Posterior vena cava (tissue), 2 donors: ENCODE measurements at places on chromosomes 1 and 21. TPM values are rescaled to one million over a fixed set of nuclear protein-coding genes. Genes with fewer than 3 reads are reported as not detected.

The TMPRSS2 gene
- total RNA-seq: not detected

The S100A9 gene
- total RNA-seq: 158 TPM

The CLIC4 gene
- total RNA-seq: 848 TPM

The ASCL5 gene
- total RNA-seq: not detected

The CFHR3 gene
- 0.38 TPM for total RNA-seq

The ENTREP3 gene
- 25.3 TPM for total RNA-seq

The ABL2 gene
- 63.5 TPM for total RNA-seq

The ST6GALNAC3 gene
- 12.9 TPM for total RNA-seq

The BEND5 gene
- 5.8 TPM for total RNA-seq
